ENCODE measurements at places on chromosomes 13 and 19.

DNA sequence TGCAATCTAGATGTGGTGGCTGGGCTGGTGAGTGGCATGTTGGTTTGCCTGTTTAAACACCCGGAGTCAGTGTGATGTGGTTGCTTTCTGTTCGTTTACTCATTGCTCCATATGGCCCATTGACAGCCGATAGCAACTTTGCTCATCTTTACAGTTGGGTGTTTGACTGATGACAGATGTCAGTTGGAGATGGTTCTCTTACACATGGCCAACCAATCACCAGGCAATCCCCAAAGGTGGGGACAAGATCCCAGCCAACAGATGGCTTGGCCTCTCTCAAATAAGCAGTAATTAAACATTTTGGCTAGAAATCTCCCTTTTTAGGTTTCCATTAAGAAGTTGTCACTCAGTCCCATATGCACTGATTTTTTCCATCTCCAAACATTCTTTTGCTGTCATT is 497.1 kb upstream of the ARGLU1 start:
- DNase-seq: no peak

DNA sequence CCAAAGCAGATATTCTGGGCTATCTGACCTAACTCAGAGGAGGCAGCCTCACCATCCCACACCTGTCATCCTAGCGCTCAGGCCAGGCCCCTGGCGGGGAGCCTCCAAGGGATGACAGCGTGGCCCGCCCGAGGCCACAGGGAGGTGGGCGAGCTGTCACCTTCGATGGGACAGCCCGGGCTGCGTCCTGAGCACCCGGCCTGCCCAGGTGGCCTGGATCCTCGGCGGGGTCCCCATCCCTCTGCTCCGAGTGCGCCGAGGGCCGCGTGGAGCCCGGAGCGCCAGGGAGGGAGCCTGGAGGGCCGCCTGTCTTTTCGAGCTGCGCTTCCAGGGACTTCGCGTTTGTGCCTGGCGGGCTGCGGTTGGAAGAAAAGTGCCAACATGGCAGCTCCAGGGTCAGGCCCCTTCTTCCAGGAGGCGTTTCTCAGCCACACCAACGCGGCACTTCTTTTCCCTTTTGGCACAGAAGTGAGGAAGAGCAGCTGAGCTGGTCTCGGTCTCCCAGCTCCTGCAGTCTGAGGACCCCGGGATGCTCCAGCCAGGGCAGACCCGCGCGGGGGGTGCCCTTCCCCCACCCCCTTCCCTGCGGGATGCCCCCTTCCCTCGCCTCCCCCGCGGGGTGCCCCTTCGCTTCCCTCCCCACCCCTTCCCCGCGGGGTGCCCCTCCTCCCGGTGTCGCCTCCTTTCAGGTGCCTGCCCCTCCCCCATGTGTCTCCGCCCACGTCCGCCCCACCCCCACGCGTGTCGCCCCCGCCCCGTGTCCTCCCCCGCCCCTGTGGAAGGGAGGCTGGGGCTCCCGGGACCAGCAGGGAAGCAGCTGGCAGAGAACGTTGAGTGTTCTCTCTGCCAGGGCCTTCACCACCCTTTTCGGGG is 42.3 kb downstream of the GJA3 start:
- peak; percentile 27 for DNase-seq

DNA sequence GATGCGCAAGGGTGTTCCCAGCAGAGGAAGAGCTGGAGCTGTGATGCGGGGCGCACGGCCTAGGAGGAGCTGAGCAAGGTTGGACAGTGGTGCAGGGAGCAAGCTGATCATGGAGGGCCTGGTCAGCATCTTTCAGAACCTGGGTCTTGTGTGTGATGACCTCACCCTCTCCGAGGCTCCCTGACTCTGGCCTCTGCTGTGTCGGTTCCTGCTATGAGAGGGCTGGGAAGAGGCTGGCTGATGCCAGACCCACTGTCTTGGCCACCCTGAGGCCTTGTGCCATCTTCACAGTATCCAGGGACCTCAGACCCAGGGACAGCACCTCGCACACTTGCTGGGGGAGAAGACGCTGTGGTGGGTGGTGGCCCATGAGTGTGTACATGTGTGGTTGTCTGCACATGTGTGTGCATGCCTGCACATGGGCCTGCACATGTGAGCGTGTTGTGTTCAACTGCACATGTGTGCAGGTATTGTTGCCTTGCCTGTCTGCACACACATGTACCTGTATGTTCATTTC is 16.5 kb upstream of the C13orf46 start:
- no peak for DNase-seq

GRCh38 chr13:99380921-99381645 is 73.9 kb upstream of the GPR183 start:
- DNase-seq: peak; percentile 77

DNA sequence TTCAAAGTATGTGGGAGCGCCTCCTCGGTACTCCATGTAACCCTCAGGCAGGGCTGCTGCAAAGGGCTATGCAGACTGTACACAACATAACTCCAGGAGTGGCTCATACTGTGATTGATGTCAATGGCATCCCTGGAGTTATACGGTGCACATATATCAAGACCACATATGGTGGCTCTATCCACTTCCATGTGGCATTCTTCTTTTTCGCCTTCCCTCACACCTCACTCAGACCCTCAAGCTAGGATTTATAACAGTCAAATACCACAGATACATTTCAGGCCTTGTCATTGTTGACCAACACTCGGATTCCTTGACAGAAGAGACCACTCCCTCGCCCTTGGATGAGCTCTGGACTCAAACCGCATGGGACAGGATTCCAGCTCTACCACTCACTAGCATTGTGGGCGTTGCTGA is 11.3 kb upstream of the UBL3 start:
- no peak for DNase-seq

- no peak for DNase-seq
Measured at GRCh38 chr13:106375085-106375484, 160.4 kb downstream of the EFNB2 start.

DNA sequence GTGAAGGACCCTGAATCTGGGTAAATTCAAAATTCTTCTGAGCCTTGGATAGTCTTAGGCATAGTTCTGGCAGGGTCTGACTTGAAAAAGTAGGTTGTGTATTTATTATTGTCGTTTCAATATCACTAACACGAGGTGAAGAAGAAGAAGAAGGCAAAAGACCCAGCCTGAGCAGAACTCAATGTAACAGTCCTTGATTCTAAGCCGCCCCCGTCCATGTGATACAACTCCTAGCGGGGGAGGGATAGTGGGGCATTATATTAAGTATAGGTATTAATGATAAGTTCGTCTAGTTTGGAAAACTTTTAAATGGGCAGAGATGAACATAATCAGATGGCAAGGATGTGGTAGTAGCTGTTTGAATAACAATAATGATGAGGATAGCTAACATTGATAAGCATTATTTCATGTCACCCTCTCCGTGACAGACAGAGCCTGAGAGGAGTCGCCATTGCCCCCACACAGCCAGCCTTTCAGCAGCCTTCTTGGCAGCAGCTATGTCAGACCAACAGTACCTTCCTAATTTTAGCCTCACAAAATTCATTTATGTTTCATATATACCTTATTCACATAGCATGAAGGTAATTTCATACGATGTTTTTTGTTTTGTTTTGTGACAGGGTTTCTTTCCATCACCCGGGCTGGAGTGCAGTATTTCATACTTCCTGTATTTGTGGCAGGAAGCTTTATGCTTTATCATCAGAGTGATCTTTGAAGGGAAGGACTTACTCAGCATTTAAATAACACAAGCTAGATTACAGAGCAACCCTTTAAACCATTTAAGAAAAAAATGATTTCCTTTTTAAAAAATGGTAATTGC is 64.4 kb upstream of the NPAS1 start:
- peak; percentile 4 for DNase-seq

DNA sequence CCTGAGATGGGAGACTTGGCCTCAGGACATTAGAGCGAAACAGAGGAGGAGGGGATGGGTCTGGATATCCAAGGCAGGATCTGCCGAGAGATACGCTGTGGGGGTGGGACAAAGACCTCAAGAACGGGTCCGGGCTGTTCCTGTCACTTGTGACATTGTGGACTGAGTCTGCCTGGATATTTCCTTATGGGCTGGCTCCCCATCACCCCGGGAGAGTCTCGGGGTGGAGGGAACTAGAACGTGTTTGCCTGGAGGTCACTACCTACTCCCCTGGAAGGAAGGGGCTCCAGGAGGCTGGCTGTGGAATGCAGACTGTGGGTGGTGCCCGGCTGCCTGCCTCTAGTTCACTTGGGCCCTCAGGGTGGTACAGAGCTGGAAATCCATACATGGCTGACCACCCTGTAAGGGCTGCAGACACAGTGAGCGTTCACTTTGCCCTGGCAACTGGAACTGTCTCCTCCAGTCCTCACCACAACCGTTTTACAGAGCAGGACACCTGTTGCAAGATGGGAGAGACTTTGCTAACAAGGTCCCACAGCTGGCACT is 26.4 kb downstream of the DNM2 start:
- DNase-seq: no peak

DNA sequence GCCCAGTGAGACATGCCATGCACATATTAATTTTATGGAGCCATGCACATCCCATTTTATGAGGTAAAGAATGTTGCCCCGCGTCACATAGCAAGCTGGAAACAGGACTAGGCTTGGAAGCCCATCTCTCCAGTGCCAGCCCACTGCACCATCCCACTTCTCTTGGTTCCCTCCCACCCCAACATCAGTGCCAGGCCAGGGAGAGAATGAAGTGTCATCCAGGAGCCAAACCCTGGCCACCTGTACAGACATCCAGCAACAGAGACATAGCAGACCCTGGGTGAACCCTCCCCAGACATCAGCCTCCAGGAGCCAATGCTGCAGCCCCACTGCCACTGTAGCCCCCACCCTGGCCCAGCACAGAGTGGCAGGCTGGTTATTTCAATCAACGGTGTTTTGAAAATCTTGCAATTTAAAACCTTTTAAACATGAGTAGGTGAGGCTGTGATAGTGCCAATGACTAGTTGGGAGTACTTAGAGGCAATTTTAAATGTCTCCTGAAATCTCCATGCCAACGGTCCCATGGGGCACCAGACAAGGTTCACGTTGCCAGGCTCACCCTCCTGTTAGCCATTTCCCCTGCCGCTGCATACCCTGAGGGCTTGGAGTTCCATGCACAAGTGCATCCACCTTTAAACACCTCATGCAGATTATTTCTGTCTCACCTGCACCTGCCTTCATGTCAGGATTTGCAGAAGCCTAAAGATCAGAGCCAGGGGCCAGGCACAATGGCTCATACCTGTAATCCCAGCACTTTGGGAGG is 34.7 kb downstream of the VSTM2B start:
- no peak for DNase-seq

- no peak for DNase-seq
Measured at GRCh38 chr13:31903111-31903815, 128.3 kb upstream of the FRY start.

GRCh38 chr13:100803091-100803490 is 128.5 kb upstream of the TMTC4 start:
- DNase-seq: no peak

GRCh38 chr19:33522371-33522662 is 726 bp upstream of the PEPD start:
- no peak for DNase-seq

DNA sequence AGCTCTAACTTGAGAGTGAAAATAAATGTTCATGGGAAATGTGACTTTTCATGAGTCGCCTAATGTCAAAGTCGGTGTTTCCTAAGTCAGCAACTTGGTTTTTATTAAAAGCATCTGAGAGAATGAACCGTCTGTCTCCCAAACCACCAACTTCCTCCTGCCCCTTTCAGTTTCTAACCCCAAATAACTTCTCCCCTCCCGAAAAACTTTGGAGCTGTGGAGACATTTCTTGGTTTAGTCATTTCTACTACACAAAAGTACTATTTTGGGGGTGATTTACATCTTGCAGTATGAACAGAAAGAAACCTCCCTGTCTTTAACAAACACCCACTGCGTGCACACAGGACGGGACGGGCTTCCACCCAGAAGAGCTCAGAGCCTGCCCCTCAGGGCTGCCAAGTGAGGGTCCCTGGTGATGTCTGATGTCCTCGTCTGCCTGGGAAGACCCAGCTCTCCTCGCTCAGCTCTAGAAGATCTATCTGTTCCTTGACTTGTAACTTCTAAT is 65.0 kb downstream of the RASA3 start:
- DNase-seq: peak; percentile 48

GRCh38 chr13:52931539-52932431 is 83.3 kb upstream of the PCDH8 start:
- DNase-seq: no peak

DNA sequence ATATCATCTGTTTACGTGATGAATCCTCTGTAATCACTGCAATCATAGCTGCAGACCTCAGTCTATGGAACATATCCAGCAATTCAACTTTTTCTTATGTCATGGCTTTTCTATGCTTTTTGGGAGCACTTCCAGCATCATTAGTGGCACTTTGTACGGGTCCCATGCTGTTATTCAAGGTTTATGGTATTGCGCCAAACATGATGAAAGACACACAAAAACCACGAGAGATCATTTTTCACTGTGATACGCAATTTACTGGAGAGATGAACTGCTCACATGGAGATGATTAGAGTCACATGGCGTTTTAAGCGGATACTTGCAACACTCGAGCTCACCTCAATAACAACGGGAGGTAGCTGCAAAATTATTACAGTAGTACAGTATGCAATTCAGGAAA is 2101.7 kb upstream of the PCDH20 start:
- no peak for DNase-seq

DNA sequence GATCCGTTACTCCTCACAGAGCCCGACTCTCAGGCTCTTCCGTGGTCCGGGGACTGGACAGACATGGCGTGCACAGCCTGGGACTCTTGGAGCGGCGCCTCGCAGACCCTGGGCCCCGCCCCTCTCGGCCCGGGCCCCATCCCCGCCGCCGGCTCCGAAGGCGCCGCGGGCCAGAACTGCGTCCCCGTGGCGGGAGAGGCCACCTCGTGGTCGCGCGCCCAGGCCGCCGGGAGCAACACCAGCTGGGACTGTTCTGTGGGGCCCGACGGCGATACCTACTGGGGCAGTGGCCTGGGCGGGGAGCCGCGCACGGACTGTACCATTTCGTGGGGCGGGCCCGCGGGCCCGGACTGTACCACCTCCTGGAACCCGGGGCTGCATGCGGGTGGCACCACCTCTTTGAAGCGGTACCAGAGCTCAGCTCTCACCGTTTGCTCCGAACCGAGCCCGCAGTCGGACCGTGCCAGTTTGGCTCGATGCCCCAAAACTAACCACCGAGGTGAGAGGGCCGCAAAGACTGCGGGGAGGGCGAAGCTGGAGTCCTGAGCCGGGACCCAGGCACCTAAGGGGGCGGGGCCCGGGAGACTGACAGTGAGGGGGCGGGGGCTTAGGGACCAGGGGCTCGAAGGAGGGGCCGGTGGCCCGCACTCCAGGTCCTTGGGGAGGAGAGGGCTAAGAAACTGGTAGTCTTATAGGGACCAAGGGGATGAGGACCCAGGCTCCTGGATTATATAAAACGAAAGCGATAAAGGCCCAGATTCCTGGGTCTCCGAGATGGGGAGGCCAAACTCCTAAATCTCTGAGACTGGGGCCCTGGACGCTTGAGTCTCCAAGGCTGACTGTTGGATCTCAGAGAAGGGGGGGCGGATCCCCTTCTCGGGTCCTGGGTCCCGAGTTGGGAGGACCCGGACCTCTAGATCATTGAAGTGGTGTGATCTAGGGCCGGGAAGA is 2.0 kb downstream of the ETV2 start:
- DNase-seq: peak; percentile 88

- DNase-seq: no peak
Measured at GRCh38 chr13:27304099-27304498, 33.5 kb downstream of the RASL11A start.

Measured in stimulated activated naive CD8-positive, alpha-beta T cell treated with anti-CD3 and anti-CD28 coated beads, Interleukin-15, amount 100 ng/mL, for 72 hours (primary cell).